Skeletal muscle tissue (tissue), 5 donors: ENCODE measurements at places on chromosomes 7 and 10. TPM values are rescaled to one million over a fixed set of nuclear protein-coding genes. Genes with fewer than 3 reads are reported as not detected.

The TBRG4 gene
- 52.7 TPM for total RNA-seq

The OPN1SW gene
- not detected for total RNA-seq

The CPSF4 gene
- total RNA-seq: 29.2 TPM

The PRKAR2B gene
- total RNA-seq: 11.5 TPM

The SH2D4B gene
- under 0.01 TPM for total RNA-seq

The ASB10 gene
- total RNA-seq: 3.7 TPM

The ZNF853 gene
- 12.0 TPM for total RNA-seq

The TCAF2 gene
- 2.1 TPM for total RNA-seq

The PARD3 gene
- 88.7 TPM for total RNA-seq

The UTF1 gene
- not detected for total RNA-seq

The KLF14 gene
- 0.52 TPM for total RNA-seq

The TRIM73 gene
- total RNA-seq: 2.6 TPM

The TWNK gene
- 4.2 TPM for total RNA-seq

The C10orf67 gene
- total RNA-seq: under 0.01 TPM

The SPOCK2 gene
- 2.6 TPM for total RNA-seq

The PKD1L1 gene
- 0.52 TPM for total RNA-seq

The PTPRN2 gene
- total RNA-seq: 1.6 TPM
